Non-pigmented ciliary epithelial cell (primary cell): ENCODE measurements at places on chromosomes 1 and 21.

DNA sequence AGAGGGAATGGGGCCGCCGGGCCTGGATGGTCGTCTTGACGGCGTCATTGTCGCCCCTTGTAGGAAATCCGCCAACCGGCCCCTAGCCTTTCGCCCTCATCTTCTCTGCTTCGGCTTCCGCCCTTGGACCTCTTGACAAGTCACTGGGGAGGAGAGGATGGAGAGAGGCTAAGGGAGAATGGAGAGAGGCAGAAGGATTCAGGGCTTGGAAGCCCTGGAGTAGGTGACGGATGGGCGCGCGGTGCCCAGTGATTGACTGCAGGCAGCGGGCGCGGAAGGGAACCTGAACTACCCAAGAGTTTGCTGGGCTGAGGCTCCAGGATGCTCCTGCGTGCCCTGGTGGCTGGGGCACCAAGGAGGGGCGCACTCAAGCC, 651 bp downstream of the PDE4B start:
- DNase-seq = no peak

GRCh38 chr1:166870584-166870983, 5.5 kb downstream of the TADA1 start:
- no peak for DNase-seq

GRCh38 chr1:65510961-65511360, 90.5 kb downstream of the LEPR start:
- DNase-seq = no peak

DNA sequence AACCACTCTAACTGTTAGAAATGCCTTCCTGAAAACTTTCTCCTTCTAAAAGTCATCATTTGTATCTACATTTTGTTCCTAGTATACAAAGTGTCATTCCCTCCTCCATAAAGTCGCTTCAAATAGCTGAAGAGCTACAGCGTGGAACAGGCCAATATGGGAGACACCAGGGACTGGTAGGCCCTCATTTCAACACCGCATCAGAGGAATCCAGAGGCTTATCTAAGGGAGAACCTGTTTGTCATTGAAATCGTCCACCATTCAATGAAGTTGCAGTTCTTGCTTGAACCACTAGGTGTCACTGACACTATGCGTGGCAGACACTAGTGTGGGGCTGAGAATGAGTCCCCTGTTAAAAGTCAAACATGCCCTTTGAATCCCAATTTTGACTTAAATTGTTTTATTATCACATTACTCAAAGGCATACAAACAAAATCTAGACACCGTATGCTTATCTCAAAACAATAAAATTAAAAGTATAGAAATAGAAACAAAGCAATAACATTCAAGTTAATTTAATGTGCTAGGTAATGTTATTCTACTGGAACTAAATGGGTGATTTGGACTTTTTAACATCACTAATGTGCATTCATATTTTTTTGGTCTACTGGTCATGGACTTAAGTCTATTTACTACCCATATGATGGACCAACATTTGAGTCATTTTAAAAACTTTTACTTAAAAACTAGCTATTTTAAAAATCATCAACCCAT, 182.3 kb downstream of the FCRL5 start:
- no peak for DNase-seq

- DNase-seq = no peak
Measured at GRCh38 chr21:37675202-37675801, 241.0 kb downstream of the KCNJ6 start.

- no peak for DNase-seq
Measured at GRCh38 chr1:219430419-219430818, 182.5 kb downstream of the ZC3H11B start.

DNA sequence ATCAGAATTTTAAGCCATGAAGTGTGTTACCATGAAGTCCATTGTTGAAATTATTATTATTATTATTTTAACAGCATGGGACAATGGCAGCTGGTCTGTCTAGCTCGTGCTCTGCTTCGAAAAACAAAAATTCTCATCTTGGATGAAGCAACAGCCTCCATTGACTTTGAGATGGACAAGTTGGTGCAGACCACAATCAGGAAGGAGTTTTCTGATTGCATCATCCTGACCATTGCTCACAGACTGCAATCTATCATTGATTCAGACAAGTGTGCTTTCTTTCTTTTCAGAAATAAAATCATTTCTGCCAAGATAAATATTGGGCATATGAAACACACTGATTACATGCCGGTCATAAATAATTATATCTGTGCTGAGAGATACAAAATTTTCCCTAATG, 21.0 kb downstream of the HSPA13 start:
- peak; percentile 4 for DNase-seq

GRCh38 chr1:84847253-84848250, 45.5 kb downstream of the LPAR3 start:
- peak; percentile 92 for DNase-seq
